Activated T-cell treated with anti-CD3 and anti-CD28 coated beads, Interleukin-2, amount 50 U/mL, for 72 hours (primary cell): ENCODE measurements at places on chromosomes 6 and 20.

DNA sequence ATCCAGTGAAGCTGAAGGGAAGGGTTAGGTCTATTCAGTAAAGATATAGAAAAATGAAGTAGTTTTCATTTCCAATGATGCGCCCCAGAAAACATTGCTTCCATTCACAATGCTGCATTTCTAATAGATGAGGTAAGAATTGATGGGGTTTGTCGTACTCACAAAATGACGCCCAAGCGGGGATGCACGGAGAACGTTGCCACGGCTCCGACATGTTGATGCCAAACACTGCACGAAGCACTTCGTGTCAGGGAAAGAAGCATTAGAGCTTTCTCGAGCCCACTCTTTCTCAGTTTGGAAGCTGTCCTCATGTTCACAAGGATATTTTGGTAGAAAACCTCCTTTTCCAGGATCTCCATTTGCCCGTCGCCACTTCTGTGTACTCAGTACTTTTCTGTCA, 21.6 kb upstream of the MAFB start:
- DNase-seq, result no peak

GRCh38 chr6:56520218-56520617, 122.5 kb downstream of the DST start:
- no peak for DNase-seq

DNA sequence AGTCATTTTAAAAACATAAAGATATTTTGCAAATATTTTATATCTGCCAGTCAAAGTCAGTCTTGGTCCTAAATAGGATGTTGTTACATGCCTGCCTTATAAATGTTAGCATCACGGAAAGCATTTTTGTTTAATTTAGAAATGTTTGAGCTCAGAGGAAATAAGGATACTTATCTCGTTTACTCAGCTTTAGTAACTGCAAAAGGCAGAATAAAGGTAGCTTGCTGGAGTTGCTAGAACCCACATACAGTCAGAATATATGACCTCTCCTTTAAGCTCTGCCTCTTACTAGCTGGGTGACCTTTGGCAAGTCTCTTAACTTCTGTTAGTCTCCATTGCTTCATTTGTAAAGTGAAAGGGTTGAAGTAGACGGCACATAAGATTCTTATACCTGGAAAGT, 867.3 kb downstream of the KIF16B start:
- no peak for DNase-seq

- no peak for DNase-seq
These were observed 28.5 kb downstream of the DNMT3B start for GRCh38 chr20:32790751-32791057.

DNA sequence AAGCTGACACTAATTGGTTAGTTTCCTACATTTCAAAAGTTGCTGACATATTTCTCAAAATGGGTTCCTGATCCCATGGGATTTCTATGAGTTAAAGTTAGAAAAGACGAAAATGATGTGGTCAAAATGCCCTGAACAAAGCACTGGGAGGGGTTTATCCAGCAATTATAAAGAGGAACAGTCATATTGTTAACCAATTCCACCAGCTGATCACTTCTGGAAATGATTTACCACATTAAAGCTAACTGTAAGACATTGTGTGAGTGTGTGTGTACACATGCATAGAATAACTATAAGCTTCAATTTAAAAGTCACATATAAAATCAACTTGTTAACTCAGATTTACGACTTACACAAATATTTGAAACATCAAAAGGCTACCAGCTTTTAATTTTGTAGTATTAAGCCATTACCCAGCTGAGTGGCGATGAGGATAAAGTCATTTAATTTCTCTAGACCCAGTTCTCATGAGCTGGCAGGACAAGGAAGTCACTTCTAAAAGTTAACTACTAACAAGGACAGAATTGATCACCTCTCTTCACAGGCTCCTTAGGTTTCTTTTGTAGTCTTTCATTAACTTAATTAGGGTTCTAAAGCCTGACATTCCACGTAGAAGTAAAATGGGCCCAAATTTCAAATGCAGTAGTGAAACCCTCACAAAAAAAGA, 40.4 kb downstream of the MAN1A1 start:
- no peak for DNase-seq

DNA sequence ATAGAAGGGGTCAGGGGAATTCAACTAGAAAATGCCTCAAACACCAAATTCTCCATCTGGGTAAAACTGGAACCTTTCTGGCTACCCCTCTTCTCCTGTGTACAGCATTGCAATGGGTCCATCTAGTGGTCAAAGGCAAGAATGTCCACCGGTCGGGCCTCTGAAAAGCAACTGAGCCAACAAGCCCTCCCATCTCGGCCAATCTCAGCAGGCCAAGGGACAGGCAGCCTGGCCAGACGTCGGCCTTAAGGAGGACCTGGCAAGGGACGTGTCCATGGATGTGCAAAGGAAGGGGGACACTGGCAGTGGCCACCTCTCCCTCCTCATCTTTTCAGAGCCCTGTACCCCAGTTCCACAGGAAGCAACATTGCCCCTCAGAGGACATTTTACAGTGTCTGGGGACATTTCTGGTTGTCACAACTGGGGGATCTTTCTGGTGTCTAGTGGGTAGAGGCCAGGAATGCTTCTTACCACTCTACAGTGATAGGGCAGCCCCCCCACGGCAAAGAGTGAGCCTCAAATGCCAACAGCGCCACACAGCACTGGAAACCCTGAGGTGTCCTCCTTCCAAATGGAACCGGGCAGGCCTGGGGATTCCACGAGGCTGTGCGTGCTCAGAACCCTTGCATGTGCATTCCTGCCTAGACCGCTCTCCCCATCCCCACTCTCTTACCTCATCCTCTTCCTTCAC, 99.8 kb upstream of the FOXA2 start:
- peak; percentile 28 for DNase-seq

DNA sequence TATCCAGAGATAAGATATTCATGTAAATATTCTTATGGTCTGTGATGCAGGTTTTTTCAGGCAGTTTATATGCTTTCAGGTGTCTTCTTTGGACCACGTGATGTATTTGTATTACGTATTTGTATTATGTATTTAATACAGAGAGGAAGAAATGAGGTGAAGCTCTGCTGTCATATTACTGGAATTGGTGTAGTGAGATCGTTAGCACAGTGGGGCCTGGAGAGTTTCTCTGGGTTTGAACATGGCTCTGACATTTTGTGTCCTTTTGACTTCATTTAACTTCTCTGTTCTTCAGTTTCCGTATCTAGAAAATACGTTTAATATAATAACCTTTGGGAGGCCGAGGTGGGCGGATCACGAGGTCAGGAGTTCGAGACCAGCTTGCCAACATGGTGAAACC, 1.6 kb upstream of the PRIM2 start:
- DNase-seq, result no peak

- DNase-seq, result no peak
These were observed 20.1 kb upstream of the SHLD1 start for GRCh38 chr20:5730131-5730530.
